ENCODE measurements at places on chromosomes 2 and 18. TPM values are rescaled to one million over a fixed set of nuclear protein-coding genes. Genes with fewer than 3 reads are reported as not detected.

Gene SATB2
- total RNA-seq, result 7.9 TPM

Gene ANKRD29
- total RNA-seq, result 10.1 TPM

Gene KCNG3
- total RNA-seq, result 0.24 TPM

Gene TMEM182
- total RNA-seq, result 0.98 TPM

Gene RNF152
- total RNA-seq, result 1.2 TPM

Gene CD207
- 0.11 TPM for total RNA-seq

Gene SH3RF3
- 8.6 TPM for total RNA-seq

Gene HMSD
- not detected for total RNA-seq

Gene FAM237A
- total RNA-seq, result not detected

Gene PPP1R1C
- 4.6 TPM for total RNA-seq

Gene TMEM247
- not detected for total RNA-seq

Gene LONRF2
- total RNA-seq, result 1.3 TPM

Gene SERPINB3
- not detected for total RNA-seq

Gene TRIM54
- not detected for total RNA-seq

Gene TUBB8B
- not detected for total RNA-seq

Gene FSIP2
- total RNA-seq, result 0.11 TPM

Gene CDH7
- 0.08 TPM for total RNA-seq

Gene NCKAP1
- total RNA-seq, result 35.8 TPM

Gene IL18R1
- 4.7 TPM for total RNA-seq

Gene PIEZO2
- total RNA-seq, result 3.7 TPM

Gene OTOS
- not detected for total RNA-seq

Gene SLC11A1
- total RNA-seq, result 0.16 TPM

Gene TLK1
- 3.5 TPM for total RNA-seq

Gene POTEJ
- 0.03 TPM for total RNA-seq

Gene ZC3H15
- 97.5 TPM for total RNA-seq

Gene CCDC68
- not detected for total RNA-seq

Gene ICOS
- not detected for total RNA-seq

Gene LCT
- total RNA-seq, result 0.08 TPM

Gene PLGLB2
- 0.30 TPM for total RNA-seq

Gene PER2
- 4.4 TPM for total RNA-seq

Gene FBXO36
- total RNA-seq, result 1.6 TPM

Gene ADD2
- 20.1 TPM for total RNA-seq

Gene CAVIN2
- total RNA-seq, result not detected

Gene PTPRN
- 3.5 TPM for total RNA-seq

Gene IL1F10
- not detected for total RNA-seq

Gene LINC00305
- not detected for total RNA-seq

Gene SLC39A10
- total RNA-seq, result 11.6 TPM

Gene PRSS56
- not detected for total RNA-seq

Gene SFTPB
- not detected for total RNA-seq

Gene SIX3
- not detected for total RNA-seq
